SJSA1 (cell line): ENCODE measurements at places on chromosomes 2 and 18. TPM values are rescaled to one million over a fixed set of nuclear protein-coding genes. Genes with fewer than 3 reads are reported as not detected.

Gene PFN4
- total RNA-seq = 0.29 and 0.69 TPM in 2 replicates

DNA sequence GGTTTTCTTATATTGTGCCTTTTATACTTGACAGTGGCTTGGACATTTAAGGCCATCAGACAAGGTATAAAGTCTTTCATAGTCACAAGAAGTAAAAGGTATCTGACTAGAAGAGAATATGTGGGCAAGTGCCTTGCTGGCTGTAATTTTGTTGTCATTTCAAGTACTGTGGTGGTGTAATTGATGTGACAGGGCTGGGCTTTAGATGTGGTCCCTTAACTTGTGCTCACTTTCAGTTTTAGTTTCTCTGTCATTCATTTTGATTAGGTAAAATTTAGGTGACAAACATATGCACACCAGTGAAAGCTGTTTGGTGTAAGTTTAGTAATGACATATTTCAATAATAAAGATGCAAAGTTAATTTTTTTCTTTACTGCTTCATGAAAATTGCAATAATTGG, 31.2 kb upstream of the TBR1 start:
- no peak for DNase-seq

Gene EEF1B2
- total RNA-seq = 474 and 513 TPM in 2 replicates

DNA sequence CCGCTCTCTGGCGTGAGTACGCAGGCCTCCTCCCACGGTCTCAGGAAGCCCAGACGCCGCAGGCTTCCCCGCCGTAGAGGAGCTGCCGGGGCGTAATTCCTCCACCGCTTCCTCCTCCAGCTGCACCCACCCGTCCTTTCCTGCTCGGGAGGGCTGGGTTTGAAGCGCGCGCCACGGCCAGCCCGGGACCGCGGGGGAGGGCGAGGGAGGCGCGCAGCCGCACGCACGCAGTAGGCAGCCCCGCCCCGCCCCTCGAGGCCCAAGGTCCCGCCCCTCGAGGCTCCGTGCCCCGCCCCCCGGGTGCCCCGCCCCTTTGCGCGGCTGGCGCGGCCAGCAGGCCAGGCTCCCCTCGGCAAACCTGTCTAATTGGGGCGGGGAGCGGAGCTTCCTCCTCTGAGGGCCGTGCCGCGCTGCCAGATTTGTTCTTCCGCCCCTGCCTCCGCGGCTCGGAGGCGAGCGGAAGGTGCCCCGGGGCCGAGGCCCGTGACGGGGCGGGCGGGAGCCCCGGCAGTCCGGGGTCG, at the start of gene MALT1:
MALT1 (plus strand) TSS at position 355 of the 521 bp plus-strand sequence. CDS start 179 bp downstream, outside the sequence.
- peak; percentile 93 for DNase-seq

DNA sequence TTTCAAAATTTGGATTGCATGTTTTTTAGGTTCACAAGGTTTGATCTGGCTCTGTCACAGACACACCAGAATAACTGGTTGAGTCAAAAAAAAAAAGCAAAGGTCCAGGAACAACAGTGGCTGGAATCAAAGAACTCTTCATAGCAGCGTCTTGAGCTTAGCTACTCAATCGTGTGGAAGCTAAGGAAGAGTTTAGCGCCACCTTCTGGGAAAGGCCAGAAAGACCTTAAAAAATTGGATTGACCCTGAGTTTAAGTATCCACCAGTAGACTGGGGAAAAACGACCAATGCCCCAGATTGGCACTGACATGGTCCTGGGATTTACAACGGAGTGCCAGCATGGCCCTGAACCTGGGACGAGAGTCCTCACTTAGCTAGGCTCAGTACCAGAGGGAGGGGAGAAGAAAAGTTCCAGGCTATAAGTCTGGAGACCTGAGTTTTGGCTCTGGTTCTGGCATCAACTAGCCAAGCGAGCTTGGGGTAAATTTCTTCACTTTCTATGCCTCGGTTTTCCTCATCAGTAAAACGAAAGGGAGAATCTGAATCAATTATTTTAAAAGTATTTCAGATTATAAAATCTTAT, 71.1 kb upstream of the TFCP2L1 start:
- DNase-seq = peak; percentile 55

Gene MCFD2
- total RNA-seq = 95.7 and 97.6 TPM in 2 replicates

DNA sequence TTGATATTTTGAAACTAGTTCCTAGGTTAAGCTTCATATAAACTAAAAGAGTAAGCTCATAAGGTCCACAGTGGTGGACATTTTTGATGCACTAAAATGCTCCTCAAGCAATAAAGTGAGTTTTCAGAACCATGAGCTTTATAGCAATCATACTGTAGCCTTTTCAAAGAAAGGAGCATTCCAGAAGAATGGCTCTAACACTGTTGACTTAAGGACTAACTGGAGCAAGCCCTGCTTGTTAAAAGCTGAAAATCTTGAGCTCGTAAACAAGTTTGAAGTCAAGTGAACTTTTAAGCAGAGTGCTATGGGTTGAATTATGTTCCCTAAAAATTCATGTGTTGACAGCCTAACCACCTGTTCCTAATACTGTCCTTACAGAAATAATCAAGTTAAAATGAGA, 38.0 kb downstream of the KYNU start:
- no peak for DNase-seq

GRCh38 chr2:134142903-134143302, 111.0 kb upstream of the MGAT5 start:
- no peak for DNase-seq
